ENCODE measurements at places on chromosomes 2 and 18.

GRCh38 chr2:106584304-106584954 lies 97.3 kb downstream of the CD8B2 start:
- DNase-seq, result no peak

DNA sequence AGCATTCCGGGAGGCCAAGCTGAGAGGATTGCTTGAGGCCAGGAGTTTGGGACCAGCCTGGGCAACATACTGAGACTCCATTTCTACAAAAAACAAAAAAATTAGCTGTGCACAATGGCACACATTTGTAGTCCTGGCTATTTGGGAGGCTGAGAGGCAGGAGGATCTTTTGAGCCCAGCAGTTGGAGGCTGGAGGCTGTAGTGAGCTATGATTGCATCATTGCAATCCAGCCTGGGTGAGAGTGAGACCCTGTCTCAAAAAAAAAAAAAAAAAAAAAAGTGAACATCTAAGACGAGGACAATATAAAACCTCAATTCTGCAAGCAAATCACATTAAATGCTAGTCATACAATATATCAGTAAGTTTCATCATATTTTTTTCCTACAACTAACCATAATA lies 2.8 kb upstream of the HAT1 start:
- DNase-seq, result no peak

- DNase-seq, result no peak
These were observed 49.5 kb upstream of the LRATD1 start for GRCh38 chr2:14583059-14583458.

DNA sequence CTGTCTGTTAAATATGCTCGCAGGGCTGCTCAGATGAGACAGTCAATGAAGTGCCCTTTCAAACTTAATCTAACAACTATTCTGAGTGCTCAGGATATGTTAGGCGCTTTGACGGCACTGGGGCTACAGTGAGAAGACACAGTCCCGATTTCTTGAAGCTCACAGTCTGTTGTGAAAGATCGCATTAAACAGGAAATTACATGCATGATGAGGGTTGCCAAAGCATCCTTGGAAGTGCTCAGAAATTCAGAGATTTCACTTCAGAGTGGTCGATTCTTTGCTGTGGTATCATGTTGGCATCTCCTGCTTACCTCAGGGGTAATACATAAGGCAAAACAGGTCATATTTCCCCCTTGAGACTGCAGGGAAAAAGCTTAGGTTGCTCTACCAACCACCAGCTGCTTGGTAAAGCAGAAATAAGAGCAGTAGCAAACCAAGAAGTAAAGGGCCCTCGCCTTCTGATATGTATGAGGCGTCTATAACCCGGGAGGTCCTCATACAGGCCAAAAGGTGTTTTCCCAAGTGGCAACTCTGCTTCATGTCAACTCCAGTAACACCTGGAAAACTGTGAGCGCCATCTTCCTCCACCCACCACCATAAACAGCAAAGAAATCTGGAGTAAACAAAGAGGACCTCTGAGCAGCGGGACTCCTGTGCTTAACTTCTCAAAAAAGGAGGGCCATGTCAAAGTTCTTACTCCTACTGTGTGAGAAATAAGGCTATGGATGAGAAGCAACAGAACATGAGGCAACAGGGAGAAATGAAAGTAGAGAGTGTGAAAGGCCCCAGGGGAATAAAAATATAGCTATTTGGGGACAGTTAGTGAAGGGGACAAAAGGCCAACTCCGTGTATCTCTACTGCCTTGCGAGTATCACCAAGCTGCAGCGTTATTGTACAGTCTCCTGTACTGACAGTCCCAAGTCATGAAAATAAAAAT lies 79.3 kb downstream of the CLHC1 start:
- no peak for DNase-seq

- no peak for DNase-seq
These were observed 53.2 kb downstream of the BMPR2 start for GRCh38 chr2:202429164-202429980.

DNA sequence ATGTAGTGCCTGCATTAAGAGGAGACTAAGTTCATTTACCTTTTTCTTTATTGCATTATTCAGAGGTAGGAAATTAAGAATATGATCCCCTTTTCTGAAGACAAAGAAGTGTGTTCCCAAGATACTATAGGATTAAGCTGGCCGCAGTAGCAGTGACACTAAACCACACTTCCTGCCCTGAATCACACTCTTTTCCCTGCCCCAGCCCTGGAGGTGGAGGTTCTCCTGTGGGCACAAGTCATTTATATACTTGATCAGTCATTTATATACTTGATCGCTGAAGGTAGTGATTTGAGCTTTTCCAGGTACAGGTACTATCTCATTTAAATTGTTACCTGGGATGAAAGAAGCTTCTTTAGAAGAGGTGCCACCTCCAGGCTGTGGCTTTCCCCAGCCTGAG lies 78.6 kb downstream of the ARMC9 start:
- DNase-seq, result no peak

GRCh38 chr18:23283916-23284430 lies 148.7 kb downstream of the CABLES1 start:
- peak; percentile 17 for DNase-seq

DNA sequence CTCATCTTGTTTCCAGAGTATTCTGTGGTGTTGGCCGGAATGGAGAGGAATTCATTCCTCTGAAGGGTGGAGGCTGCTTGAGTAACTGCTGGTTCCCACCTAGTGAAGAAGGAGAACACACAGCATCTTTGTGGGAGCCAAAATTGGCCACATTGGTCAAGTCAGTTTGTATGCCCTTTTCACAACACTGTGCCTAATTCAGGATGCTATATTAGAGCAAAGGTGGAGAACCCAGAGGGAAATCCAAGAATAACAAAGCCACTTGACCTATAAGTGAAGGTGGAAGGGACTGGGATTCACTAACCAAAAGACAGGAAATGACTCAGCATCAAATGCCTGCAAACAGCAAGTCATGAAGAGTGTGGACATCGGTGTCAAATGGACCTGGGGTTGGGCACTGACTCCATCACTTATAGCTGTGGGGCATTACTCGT lies 27.3 kb upstream of the MLPH start:
- DNase-seq, result no peak

DNA sequence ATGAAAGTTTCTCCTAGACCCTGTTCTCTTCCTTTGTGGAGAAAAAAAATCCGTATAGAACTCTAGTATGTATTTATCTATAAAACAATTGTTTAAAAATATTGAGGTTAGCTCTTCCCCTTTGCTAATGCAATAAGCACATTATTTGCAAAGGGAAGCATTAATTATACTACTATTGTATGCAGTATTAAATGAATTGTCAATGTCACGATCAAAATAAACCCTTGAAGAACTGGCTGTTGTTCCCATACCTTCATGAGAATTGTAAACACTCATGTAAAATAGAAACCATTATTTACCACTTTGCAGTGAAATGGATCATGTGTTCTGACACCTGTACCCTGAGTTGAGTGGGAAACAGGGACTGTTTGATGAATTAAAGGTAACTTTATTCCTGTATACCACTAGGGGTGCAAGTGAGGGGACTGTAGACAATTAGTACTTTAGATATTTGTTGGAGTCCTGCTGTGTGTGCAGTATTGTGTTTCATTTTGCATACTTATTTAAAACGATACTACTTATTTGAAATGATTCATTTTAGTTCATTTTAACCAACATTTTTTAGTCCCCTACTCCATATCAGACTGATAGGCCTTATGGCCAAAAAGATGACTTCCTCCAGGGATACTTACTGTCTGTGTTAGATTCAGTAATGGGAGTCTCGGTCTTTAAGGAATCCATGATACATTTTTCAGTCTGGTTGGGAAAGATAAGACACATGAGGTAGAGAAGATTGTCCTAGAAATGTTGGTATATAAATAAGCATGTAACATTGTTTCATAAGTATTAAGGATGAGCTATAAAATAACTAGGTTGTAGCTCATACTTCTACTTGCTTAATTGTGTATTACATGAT lies 7.9 kb downstream of the PKP4 start:
- no peak for DNase-seq

- no peak for DNase-seq
These were observed 868 bp downstream of the HSBP1L1 start for GRCh38 chr18:79965119-79965902.

DNA sequence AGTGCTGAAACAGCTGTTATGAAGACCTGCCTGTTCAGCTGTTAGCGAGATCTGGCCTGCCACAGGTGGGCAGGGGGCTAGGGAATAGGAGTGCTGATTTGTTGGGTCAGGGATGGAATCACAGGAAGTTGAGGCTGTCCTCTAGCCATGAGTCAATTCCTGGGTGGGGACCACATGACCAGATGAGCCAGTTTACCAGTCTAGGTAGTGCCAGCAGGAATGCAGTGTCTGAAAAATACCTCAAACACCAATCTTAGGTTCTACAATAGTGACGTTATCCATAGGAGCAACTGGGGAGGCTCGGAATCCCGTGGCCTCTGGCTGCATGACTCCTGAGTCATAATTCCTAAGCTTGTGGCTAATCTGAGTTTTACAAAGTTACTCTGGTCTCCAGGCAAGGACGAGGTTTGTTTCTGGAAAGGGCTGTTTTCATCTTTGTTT lies 44.9 kb downstream of the DYSF start:
- DNase-seq, result no peak

- no peak for DNase-seq
These were observed 251.7 kb upstream of the ST6GAL2 start for GRCh38 chr2:107137706-107138105.

DNA sequence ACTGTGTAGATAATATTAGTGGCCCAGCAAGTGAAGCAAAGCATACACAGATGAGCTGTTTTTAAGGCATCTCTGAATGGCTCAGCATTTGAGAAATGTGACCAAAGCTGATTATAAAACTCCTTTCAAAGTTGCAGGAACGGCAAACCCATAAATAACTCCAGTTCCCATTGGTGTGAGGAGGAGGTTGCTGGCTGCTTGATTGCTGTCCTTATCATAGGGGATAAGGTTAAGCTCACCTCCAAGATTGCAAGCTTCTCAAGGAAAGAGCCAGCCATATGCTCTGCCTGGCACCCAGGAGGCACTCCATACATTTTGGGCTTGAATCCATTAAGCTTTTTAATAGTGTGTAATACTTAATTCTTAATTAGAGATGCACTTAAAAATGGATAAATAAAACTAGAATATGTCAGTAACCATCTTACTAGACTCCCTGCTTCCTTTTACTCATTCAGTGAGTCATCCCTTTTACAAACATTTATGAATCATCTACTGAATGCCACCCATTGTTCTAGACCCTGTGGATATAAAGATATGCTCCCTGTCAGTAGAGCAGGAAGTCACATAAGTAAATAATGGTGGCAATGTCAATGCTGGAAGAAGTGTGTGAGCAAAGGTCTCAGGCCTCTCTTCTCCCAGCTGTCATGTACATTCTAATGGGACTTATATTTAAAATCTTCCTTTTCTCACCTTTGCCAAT lies 99.3 kb downstream of the SPATS2L start:
- no peak for DNase-seq

DNA sequence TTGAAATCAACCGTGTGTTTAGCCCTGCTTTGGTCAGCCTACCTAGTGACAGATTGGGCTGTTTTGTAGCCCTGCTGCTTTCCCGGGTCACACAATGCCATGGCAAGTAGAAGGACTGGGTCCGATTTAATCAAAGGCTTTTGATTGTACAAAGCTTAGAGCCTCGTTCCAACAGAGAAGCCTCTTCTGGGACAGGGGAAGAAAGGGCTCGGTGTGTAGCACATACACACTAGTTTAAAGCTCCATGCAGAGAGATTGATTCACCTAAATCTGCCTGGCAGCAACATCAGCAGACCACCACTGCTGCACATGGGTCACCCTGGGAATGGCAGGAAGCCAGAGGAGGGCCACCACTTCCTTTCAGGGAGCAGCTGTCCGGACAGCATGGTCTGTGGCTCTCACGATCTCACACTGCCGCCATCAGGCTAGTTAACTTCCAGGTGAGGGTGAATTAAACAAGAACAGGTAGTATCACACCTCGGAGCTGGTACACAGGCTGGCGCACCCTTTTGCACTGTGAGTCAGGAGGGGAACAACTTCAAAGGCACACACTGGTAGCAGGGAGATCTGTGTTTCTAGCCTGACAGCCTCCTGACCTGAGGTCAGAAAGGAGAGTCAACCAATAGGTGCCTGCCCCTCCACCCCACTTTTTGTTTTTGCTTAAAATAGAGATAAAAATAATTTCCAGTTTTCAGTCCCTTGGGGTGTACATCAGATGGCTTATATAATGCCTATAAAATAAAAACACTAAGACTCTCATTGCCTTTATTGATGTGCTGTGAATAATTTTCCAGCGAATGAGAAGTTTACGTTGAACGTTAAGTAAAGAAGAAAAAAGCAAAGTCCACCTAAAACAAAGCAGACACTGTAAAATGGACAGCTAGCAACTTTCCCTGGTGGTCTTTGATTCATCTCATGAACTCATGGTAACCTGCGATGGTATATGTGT lies 108.5 kb downstream of the CDCA7 start:
- DNase-seq, result no peak

- no peak for DNase-seq
These were observed 202.1 kb downstream of the SH3RF3 start for GRCh38 chr2:109331081-109331480.

GRCh38 chr2:230693411-230693810 lies 19.2 kb upstream of the CAB39 start:
- no peak for DNase-seq

DNA sequence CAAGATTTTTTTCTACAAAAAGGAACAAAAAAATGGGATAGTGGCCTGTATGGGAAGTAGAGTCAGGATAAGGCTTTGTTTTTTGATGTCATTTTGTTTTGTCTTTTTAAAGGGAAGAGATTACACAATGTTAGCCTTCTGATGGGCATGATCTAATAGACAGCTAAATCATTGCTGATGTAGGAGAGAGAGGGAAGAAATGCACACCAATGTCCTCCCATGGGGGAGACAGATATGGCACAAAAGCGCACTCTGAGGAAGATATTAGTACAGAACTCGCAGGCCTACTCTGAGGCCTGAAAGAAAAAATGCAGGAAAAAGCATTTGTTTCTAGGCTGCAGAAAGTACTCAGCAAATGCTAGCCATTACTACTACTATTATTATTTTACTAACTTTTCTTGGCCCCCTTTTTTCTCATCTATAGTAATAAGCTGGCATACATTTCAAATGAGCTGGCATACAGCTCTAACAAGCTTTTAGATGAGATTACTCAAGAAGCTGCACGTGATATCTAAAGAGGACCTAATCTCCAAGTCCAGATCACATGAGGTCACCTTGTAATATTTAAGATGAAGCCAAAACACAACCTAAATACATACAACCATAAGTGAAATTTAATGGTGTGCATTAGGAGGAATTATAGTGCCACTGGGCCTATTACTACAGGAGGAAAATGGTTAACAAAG lies 269.4 kb upstream of the TANK start:
- no peak for DNase-seq

- DNase-seq, result no peak
These were observed 87.1 kb downstream of the MYOM1 start for GRCh38 chr18:3132700-3133099.

DNA sequence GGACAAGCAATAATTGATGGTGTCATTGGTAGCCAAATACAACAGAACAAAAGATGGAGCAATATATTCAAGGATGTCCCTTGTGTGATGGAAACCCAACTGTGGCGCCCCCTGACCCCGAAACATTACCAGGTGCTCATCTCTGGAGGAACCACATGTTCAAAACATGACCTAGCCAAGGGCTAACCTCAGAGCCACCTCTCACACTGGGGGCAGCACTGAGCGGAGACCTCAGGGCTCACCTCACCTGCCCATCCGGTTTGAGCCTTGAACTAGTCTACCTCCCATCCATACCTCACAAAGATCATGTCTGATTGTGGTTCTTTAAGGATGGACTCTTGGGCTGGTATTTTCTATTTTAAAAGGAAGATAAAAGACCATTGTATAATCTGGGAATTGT lies 314.4 kb upstream of the CDH7 start:
- no peak for DNase-seq

Data from stimulated activated CD8-positive, alpha-beta memory T cell treated with anti-CD3 and anti-CD28 coated beads, Interleukin-2, amount 100 ng/mL, for 48 hours (primary cell).